K562 (cell line): ENCODE measurements at places on chromosomes 3 and 15. TPM values are rescaled to one million over a fixed set of nuclear protein-coding genes. Genes with fewer than 3 reads are reported as not detected.
A peak's percentile ranks its signal among the peaks of the same experiment; 100 is the strongest.

Gene DNAH1
- 0.40 and 0.50 TPM in 2 replicates for polyA plus RNA-seq

Gene LTF
- polyA plus RNA-seq: 0.71 TPM in 1 of 2 replicates, not detected in the other

Gene GP9
- not detected in 2 replicates for polyA plus RNA-seq

Gene GNAT1
- polyA plus RNA-seq: not detected in 2 replicates

Gene WDR72
- not detected in 2 replicates for polyA plus RNA-seq

Gene OR5K3
- polyA plus RNA-seq: not detected in 2 replicates

DNA sequence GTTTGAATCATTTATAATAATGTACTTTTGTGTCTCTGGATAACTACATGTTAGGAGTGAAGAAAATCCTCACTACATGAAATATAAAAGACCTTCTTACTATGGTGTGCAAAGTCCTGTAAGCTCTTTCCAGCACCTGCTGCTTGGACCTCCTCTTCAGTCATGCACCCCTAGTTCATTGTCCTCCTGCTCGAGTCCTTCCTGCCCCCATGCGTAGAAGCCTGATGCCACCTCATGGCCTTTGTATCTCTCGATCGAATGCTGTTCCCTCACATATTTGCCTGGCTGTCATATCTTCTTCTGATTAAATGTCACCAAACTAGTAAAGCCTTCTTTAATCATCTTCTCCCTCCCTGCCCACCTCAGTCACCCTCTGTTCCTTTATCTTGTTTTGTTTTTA, 49.9 kb upstream of the SUCLG2 start:
- DNase-seq: no peak

DNA sequence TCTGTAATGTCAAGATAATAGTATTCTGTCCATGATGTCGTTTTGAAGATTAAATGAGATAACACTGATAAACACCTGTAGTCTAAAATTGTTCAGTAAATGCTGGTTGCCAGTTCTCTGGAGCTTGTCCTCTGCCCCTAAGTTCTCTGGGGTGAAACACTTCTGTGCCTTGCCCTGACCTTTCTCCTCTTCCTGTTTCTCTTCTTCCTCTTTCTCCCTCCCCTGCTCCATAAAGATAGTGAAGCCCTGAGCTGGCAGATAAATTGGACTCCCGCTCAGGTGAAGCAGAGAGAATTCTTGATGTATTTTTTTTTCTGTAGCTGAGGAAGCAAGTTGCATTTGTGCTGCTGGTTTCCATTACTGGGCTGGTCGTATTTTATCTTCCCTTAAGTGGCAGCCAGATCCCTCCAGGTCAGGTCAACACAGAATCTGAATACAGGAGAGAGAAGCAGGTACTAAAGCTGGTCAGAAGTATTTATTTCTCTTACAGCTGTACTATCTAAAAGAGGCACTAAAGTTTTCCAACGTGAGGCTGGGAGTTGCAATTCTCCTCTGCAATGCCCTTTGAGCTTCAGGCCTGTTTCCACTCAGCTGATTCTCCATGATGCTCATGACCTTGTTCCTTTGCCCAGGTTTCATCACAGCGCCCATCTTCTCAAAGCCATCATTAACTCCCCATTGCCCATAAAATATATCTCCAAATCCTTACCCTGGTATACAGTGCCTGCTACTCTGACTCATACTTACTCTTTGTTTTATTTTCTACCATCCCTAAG, 319.3 kb upstream of the CFAP20DC start:
- DNase-seq: peak; percentile 1

GRCh38 chr15:62541846-62542245, 376.8 kb upstream of the C2CD4B start:
- no peak for DNase-seq

GRCh38 chr15:74250266-74250665, 14.1 kb downstream of the CCDC33 start:
- no peak for DNase-seq

- DNase-seq: no peak
Measured at GRCh38 chr15:39181940-39182339, 398.9 kb upstream of the THBS1 start.

DNA sequence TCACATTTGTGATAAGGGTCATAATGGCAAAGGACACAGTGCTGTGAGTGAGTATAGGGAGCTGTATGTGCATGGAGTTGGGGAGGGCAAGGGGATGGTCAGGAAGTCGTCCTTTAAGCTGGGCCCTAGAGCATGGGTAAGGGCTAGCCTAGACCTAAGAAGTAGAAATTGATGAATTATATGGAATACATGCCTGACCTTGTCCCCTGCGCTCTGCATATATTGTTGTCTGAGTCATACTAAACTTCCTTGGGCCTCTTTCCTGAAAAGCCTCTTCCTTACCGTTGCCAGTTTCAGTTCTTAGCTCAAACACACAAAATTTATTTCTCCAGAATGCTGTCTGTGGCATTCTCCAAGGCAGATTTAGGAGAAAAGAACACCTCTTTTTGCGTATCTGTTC, 4.6 kb downstream of the SNRK start:
- DNase-seq: no peak

- DNase-seq: peak; percentile 27
Measured at GRCh38 chr3:188956839-188957489, 214.8 kb upstream of the TPRG1 start.

DNA sequence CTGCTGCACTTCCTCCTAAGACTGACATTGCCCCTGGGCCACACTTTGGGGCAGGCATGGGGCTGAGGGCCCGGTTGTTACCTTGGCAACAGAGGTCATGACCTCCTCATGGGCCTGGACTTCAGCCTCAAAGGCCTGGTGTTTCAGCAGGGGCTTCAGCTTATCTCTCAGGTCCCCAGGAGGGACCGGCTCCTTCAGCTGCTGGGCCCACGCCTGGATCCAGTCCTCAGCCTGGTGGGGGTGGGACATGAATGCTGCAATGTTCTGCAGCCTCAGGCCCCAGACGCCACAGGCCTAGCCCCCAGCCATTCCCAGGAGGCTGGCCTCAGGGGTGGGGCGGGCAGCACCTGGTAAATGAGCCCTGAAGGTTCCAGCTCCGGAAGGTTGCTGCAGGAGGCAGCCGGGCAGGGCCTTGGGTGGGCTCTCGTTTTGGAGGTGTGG, 27.6 kb downstream of the SPTBN5 start:
- no peak for DNase-seq

DNA sequence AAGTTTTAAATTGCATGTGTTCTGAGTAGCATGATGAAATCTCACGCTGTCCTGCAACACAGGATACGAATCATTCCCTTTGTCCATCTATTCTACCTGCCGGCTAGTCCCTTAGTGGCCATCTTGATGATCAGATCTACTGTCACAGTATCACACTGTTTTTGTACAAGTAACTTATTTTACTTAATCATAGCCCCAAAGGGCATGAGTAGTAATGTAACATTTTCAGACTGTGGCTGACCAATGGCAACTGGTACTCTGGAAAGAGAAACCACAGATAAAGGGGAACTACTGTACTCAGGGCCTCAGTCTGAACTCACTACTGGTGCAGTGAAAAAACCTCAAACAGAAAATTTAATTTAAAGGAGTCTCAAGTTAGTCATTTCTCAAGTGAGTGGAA, 127.3 kb upstream of the MRPL3 start:
- DNase-seq: no peak

DNA sequence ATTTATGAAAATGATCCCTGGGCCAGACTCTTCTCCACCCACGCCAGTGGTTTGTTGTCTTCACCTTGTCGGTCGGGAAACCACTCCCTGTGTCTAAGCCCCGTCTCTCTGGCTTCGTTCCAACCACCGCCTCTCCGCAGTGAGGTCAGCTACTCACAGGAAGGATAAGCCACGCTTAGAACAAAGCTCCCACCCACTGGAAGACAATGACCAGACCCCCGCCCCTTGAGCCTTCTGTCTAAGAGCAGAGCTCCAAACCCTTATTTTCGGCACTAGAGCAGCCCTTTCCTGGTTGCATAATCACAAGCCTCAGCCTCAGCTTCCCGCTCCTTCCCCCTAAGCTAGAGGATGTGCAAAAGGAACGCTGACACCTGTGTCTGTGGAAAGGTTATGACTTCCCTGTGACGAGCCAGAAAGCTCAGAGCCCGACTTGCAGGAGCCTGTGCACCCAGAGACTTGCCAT, 114.9 kb upstream of the MEF2A start:
- DNase-seq: peak; percentile 37

DNA sequence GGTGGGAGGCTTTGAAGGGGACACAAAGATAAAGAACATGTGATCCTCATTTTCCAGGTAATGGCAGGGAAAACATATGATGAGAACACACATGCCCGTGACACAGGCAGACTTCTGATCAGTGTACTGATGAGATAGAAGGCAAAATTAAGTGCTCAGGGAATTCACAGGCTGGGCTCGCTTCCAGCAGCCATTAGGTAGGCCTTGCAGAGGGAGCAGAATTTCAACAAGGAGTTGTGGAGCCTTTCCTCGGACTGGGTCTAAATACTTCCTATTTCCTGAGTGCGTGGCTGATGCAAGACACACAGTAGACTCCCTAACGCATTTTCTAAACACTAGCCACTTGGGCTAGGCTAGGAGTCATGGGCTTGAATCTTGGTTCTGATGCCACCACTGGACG, 74.0 kb upstream of the ETV5 start:
- DNase-seq: no peak

DNA sequence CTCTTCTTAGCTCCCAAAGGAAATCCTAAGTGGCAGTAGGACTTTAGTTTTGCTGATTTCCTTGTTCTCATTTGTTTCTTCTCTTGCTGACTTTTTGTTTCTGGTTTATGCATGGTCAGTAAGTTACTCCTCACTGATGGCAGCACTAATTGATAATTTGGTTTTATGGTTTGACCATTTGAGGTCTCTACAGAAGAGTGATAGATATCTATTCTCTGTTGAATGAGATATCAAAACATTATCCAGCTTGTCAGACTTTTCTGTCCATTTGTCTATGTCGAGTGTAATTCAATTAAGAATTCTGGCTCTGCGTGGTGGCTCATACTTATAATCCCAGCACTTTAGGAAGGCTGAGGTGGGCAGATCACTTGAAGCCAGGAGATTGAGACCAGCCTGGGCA, 84.5 kb upstream of the PLXND1 start:
- no peak for DNase-seq

DNA sequence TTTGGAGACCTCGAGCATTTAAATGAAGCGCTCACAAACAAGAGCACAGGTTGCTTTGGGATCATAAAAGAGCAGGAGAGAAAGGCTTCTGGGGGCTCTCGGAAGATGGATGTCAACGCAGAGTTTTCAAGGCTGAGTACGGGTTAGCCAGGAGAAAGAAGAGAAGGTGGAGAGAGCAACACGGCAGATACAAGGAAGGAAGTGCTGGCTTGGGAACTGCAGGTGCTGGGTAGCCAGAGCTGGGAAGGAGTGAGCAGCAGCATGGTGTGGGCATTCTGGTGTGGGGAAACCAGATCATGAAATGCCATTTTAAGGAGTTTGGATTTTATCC, 580 bp upstream of the RUBCN start:
- DNase-seq: no peak

DNA sequence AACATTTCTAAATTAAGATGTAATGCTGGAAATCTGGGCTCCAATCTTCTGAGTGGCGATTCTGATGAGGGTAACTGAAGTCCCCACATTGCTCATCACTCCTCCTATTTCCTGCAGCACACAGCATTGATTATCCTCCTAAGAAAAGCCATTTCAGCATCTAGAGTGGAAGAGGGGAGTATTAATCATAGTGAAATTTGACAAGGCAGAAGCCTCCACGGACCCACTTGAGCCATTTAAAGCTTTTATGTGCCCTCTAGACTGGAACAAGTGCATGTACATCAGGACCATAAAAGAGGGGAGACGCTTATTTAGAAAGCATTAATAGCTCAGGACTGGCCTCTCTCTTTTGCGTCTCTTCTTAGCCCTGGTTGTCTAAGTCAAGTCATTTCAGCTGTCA, 25.8 kb downstream of the AQP9 start:
- DNase-seq: no peak

- no peak for DNase-seq
Measured at GRCh38 chr3:105555206-105555605, 188.5 kb downstream of the ALCAM start.

GRCh38 chr15:52464040-52464439, 64.6 kb downstream of the MYO5A start:
- no peak for DNase-seq

- DNase-seq: no peak
Measured at GRCh38 chr3:98732286-98733052, 30.7 kb upstream of the ST3GAL6 start.

GRCh38 chr15:58346361-58346760, 85.4 kb upstream of the LIPC start:
- DNase-seq: no peak

DNA sequence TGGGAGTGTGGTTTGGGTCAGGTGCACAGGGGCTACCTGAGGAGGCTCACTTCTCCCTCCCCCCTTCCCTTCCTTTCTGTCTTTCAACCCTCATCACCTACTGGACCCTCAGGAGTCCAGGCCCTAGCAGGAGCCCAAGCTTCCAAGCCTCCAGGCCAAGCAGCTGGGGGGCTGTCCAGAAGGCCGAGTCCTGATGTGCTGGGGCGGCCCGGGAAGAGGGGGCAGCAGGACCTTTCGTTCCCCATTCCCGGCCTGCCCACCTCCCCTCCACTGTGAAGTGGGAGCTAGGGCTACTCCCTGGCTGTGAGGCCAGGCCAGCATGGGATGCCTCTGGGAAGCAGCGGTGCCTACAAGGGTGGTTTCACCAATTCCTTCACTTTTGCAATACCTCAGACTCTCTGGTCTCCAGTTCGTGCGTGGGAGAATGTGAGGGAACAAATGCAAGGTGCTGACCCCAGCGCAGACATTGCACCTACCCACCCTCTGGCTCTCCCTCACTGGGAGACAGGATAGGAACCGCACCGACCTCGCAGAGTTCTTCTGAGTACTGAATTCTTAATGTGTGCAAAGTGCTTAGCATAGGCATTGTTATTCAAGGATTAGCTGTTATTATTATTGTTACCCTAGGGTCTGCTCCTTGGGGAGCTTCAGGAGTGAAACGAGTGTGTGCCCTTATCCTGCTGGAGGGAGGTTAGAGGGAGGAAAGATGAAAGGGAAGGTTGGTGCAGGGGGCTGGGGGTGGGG, 2.5 kb downstream of the EPHB3 start:
- DNase-seq: no peak

DNA sequence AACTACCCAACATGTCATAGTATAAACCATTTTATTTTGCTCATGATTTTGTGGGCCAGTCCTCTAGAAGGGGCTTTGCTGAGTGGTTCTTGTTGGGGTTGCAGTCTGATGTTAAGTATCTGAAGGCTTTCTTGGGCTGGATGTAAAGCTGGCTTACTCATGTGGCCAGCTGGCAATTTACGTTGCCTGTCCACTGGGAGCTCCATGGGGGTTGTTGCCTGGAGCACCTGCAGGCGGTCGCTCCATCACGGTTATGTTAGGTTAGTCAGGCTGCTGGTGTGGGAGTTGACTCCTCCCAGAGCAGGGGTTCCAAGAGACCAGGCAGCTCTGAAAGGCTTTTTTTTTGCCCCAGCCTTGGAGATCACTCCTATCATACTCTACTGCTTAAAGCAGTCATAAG, 98.1 kb downstream of the NR1D2 start:
- DNase-seq: no peak

- DNase-seq: no peak
Measured at GRCh38 chr3:109213321-109213720, 76.8 kb downstream of the C3orf85 start.

- DNase-seq: no peak
Measured at GRCh38 chr3:64549869-64550268, 137.9 kb downstream of the ADAMTS9 start.

GRCh38 chr15:101540480-101541239, 51.2 kb upstream of the PCSK6 start:
- peak; percentile 21 for DNase-seq
